CD4-positive, alpha-beta T cell treated with Interleukin-17A for 1 hour (primary cell): ENCODE measurements at places on chromosomes 2 and 18.

DNA sequence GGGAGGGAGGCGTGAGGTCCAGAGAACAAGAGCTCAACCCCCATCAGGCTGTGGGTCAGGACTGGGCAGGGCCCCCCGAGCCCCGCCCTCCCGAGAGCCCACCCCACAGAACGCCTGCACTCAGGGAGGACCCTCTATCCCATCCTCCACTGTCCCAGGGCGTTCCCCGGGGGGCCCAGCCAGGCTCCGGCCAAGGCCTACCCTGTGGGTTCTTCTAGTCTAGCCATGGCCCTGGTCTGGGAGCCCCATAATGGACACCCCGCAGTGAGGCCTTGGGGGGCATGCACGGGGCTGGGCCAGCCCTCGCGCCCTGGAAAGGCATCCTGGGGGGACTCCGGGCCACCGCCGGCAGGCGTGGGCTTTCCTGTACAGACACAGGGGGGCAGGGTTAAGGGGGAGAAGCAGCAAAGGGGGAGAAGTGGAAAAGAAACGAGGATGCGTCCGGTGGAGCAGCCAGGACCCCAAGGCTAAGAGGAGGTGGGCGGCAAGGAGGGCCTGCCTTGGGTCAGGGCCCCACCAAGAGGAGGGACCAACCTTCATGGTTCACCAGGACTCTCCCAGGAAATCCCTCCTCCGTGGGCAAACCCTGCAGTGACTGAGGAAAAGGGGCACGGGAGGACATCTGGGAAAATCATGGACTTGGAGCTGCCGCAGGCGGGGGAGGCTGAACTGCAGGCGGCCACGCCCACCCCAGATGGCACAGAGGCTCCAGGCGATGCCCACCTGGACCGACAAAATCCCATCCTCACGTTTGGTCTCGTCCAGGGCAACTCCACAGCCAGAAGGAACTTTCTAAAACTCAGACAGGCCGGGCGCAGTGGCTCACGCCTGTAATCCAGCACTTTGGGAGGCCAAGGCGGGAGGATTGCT, 2.7 kb upstream of the CROCC2 start:
- no peak for DNase-seq

GRCh38 chr18:25819746-25820363, 270.6 kb downstream of the SS18 start:
- no peak for DNase-seq

GRCh38 chr2:186984966-186985365, 136.0 kb upstream of the ZSWIM2 start:
- DNase-seq: no peak

DNA sequence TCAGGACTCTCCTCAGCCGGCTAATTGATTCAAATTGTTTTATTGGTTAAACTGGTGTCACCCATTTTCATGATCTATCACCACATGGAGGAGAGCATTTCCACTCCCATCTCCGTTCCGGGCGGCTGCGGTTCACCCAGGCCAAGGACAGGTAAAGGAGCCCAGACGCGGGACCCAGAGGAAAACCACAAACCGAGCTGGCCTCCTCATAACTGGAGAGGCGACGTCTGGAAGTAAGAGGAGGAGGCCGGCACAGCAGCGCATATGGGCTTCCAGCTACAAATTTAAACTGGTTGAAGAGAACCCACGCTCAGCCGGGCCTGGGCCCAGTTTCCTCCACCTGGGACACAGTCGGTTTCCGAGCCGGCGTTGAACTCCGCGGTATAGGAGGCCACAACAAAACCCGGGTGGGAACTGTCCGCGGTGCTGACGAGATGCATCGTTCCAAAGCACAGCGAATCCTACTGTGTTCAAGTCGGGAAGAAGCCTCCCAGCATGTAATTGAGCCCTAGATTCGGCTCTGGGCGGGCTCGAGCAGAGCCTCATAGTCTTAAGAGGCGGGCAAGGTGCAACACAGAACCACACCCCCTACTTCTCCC, 3.0 kb upstream of the SKOR2 start:
- DNase-seq: no peak

DNA sequence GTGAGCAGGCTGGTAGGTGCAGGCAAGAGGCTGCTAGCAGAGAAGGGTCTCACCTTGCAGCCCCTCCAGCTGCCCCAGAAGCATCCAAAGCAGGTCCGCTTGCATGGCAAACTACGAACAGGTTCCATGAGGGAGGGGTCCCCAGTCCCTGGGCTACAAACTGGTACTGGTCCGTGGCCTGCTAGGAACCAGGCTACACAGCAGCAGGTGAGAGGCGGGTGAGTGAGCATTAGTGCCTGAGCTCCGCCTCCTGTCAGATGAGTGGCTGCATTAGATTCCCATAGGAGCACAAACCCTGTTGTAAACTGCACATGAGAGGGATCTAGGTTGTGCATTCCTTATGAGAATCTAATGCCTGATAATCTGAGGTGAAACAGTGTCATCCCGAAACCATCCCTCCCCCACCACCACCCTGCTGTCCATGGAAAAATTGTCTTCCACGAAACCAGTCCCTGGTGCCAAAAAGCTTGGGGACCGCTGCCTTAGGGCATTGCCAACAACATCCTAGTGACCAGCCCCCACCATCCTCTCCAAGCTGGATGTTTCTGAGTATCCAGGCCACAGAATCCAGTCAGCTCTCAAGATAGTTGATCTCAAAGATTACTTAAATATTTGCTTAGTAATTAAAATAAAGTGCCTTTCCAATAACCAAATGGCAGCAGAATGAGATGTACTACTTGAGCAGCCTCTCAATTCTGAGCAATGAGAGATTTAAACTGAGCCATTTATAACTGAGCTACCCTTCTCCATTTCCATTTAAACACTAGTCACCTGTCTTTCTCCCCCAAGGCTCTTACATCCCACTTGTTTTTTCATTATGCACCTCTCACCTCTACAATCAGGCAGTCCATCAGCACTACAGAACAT, 32.4 kb downstream of the LRP2 start:
- no peak for DNase-seq

- DNase-seq: peak; percentile 72
Observed at GRCh38 chr2:234494361-234495250, 2.3 kb downstream of the ARL4C start.

GRCh38 chr2:115036818-115037217, 594.4 kb downstream of the DPP10 start:
- no peak for DNase-seq

DNA sequence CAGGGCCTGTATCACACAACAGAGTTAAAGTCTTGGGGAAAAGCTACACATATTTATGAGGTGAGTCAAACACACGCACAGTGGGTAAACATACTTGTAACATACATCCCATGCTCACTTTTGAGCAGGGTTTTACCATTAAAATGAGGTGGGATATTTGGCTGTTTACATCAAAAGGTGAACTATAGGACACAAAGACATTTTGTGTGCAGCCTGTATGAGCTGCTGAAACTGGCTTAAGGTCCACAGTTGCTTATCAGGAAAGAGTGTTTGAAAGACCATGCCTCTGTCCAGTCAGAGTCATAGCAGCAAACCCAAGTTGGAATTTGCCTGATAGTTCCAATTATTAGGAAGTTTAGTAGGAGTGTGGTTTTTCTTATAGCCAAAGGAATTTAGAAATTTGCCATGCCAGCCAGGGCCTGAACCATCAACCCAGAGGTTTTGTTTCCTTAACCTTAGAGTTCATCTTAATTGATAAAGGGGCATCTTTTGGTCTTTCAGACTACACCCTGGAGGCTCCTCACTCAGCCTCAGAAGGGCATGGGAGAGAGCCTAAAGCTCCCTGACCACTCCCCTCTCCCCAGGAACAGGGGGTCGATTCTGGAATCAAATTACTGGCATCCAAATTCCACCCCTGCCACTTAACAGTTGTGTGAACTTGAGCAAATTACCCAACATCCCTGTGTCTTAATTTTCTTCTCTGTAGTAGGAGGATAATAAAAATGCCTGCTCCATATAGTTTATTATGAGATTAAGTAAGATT, 29.9 kb upstream of the L3MBTL4 start:
- DNase-seq: no peak

DNA sequence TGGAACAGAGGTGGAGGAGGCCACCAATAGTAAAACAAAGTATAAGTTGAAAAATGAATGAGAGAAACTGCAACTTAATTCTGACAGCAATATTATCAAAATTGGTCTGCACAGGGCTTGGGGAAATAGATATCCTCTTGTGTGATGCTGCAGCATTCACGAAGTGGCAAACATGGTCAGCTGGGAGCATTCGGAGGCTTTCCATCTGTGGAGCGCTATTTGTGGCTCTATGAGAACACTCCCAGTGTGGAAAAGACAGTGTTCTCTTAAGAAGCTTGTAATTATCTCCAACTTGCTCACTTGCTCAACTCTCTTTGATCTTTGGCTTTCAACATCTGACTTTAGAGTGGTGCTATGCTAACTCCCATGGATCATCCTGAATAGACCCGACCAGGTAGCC, 3.1 kb upstream of the FLACC1 start:
- DNase-seq: no peak

DNA sequence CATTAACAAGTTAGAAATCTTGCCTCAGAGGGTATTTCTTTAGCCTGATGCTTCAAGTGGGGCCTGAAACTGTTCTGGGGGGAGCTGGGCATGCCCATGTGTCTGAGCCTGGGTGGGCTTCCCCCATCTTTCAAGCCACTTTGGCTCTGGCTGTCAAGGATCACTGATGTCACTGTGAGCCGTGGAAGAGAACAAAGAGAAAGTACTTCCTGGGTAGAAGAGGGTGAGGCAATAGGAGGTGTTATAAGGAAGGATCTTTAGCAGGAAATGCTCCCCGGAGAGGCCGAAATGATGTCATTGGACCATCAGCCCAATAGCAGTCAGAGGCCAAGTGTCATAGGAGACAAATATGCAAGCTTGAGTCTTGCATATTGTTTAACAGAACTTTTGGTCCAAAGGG, 228.4 kb upstream of the MEX3C start:
- DNase-seq: no peak

GRCh38 chr2:226977775-226978190, 141.9 kb downstream of the RHBDD1 start:
- no peak for DNase-seq

DNA sequence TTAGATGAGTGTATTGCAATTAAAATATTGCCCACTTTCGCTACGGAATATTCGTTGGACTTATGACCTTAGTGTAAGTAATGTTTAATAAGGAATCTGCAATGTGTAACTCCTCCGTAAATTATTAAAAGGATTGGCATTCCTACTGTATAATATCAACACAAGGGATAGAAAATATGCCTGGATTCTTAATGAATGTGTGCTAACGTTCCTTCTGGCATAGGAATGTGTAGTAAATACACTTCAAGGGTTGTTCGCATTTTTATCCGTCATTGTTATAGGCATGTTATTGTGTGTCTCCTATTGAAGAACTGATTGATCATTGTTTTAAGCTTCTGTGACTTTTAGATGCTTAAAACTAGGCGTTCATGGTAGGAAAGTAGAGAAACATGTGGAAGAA, 134.5 kb downstream of the NEDD4L start:
- DNase-seq: no peak

- peak; percentile 40 for DNase-seq
Observed at GRCh38 chr2:12502759-12503158, 214.0 kb upstream of the TRIB2 start.

- DNase-seq: no peak
Observed at GRCh38 chr2:3040496-3041140, 337.0 kb downstream of the EIPR1 start.

DNA sequence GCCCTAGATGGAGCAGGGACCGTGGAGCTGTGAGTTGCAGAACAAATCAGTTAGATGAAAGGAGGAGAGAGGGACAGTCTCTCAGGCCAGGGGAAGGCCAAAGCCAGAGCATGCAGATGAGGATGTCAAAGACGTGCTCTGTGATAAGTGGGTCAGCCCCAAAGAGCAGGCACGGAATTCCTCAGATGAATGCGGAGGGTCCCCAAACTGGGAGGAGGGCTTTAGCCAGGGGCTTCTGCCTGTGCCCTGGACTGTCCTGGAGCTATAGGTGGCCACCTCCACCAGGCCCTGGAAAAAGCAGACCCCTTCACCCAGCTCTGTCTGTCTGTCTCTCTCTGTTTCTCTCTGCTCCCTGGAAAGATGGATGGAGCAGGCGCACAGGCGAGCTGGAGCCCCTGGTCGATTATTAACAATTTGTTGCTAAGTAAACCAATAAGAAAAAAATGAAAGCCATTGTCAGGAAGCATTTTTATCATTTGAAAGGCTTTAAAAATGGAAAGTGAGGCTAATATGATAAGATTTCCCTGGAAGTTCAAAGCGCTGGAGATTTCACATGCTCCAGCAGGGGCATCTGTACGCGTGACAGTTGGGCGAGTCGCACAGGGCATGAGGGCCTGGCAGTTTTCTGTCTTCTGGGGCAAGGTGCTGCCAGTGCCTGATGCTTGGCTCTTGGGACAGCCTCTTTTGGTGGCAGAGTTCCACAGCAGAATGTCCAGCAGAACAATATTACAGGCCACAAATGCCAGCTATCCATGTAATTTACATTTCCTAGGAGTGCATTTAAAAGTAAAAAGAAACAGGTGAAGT, 241.0 kb downstream of the GLI2 start:
- no peak for DNase-seq

DNA sequence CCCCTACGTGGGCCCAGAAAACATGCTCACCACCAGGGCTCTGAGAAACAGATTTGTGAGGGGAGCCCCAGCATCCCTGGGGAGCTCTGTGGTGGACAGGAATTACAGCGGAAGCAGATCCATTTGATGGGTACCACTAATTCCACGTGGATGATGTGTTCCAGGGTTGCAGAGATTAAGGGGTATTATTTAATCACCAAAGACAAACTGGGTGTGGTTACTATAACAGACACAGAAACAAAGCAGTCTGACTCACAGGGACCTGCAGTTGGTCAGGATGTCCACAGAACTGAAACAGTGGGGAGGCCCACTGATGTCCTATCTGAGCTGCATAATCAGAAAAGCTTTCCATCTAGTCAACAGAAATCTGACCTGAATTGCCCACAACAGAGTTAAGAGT, 65.8 kb downstream of the PSMG2 start:
- DNase-seq: no peak

DNA sequence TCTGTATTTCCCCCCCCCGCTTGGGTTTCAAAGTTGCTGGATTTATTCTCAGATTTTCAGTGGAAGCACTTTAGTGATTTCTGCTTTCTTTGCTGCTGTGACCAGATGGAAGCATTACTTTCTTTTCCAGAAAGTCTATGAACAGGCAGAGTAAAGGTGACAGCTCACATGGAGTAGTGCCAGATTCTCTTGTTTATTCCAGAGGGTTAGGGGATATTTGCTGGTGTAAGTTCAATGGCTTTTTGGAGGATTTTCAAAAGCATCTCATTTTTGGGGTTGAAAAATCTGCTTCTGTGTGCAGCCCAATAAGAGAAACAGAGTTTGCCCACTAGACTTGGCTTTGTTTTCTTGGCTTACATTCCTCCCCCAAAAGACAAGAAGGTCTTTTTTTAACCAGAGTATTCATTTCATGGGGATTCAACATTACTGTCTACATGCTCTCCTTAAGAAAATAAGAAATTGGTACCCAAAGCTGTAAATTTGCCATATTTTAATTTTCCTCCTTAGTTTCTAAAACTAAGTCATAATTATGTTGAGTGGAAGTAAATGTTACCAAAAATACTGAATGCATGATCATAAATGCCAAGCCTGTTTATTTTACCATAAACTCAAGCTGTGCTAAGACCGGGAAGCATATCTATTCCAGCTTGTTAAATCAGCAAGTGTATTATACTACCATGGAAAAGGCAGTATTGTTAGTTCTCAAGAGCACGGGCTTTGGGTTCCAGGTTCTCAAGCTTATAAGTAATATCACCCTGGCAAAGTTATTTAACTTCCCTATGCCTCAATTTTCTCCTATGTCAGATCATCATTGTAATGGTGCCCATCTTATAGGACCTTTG, 557.2 kb downstream of the CPS1 start:
- no peak for DNase-seq
